Thoracic aorta (tissue), 2 donors: ENCODE measurements at places on chromosomes 16 and 17. TPM values are rescaled to one million over a fixed set of nuclear protein-coding genes. Genes with fewer than 3 reads are reported as not detected.
A peak's percentile ranks its signal among the peaks of the same experiment; 100 is the strongest.

DNA sequence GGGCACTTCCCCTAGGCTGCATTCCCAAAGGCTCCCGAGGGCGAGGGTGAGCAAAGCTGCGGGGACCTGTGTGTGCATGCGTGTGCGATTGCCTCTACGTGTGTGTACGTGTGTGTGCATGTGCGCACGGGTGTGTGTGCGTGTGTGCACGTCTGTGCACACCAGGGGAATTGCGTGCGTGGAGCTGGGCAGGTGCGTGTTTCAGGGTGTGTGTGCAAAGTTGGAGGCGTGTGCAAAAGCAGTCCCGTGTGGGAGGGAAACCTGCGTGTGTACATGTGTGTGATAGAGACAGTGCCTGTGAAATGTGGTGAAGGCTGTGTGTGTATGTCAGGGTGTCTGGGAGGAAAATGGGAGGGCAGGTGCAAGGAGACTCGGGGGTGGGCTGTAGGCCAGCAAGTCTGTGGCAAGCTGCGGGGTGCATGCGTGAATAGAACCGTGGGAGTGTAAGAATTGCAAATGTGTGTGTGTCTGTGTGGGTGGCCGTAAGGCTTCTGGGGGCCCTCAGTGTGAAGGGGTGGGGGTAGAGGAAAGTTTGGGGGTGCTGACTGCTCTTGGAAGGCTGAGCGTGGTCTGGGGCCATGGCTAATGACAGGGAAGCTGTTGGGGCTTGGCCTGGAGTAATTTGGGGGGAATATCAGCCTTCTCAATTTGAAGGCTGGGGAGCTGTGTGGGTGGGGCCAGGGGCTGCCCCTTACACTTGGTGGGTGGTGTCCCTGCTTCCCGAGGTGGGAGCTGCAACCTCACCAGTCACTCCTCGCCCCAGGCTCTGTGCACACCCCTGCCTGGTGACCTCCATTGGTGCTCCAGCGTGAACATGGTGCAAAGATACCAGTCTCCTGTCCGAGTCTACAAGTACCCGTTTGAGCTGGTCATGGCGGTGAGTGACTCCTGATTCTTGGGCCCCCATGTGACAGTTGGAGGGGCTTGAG lies 644 bp downstream of the SEC14L5 start:
- no peak for DNase-seq

GRCh38 chr17:36592316-36592715 lies 637 bp downstream of the DHRS11 start:
- no peak for DNase-seq

- DNase-seq = no peak
Measured at GRCh38 chr16:71965223-71965622, 35.0 kb downstream of the PKD1L3 start.

DNA sequence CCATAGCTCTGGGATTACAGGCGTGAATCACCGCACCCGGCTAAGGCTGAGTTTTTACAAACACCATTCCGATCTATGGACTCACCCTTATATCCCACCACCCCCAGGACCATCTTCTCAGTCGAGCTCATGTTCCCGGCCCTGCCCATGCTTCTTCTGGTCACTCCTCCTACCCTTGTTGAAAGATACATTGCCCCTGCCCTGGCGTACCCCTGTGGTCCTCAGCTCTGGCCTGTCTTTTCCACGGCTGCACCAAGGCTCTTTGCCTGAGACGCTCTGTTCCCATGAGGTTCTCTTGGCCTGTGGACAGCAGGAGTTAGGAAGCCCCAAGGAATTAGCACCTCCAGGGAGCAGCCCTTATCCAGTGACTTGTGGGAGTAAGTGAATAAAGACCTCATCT lies 379.4 kb upstream of the TNRC6C start:
- DNase-seq = no peak

DNA sequence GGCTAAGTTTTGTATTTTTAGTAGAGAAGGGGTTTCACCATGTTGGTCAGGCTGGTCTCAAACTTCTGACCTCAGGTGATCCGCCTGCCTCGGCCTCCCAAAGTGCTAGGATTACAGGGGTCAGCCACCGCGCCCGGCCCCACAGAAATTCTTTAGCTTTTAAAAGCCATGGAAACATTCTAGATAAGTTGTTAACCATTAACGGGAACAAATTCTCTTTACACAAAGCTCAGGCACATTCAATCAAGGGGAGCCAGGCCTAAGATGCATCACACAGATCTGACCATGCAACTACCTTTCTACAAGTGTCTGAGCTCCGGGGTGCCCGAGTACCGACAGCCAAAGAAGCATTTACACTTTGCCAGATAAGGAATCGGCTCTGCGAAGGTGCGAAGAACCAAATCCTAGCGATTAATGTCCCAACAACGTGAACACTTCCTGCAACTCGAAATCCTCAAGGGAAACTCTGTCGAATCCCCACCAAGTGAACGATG lies 1.0 kb downstream of the EMC8 start:
- DNase-seq = no peak

DNA sequence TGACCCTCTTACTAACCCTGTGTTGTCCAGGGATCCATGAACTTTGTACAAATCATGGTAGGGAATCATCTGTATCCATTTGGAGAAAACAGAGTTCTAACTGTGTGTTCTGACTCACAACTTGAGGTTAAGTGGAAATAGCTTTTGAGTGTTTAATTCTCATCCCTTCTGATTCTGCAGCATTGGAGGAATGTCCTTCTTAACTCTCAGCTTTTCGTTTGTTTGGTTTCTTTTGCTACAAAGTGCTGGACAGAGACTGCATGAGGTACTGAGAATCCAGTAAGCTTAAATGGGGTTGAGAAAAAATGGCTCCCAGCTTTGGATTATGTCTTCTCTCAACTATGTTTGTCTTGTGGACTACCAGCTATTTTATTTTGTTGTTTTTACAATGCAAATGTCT lies 352.1 kb upstream of the KIF2B start:
- DNase-seq = no peak

DNA sequence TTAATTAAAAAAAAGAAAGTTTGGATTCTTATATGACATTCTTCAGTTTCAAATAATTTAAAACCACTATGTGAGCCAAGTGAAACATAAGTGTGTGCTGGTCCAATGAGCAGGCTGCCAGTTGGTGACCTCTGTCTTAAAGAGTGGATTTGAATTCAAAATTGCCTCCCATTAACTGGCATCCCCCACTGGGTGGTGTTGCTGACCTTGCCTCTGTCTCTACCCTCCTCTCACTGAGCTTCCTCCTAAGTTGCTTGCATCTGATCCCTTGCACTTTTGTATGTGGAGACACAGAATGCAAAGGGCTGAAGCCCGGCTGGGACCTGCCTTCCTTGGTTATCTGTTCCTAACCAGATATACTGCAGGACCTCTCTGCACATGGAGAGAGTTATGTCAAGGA lies 160.6 kb downstream of the CYLD start:
- no peak for DNase-seq

DNA sequence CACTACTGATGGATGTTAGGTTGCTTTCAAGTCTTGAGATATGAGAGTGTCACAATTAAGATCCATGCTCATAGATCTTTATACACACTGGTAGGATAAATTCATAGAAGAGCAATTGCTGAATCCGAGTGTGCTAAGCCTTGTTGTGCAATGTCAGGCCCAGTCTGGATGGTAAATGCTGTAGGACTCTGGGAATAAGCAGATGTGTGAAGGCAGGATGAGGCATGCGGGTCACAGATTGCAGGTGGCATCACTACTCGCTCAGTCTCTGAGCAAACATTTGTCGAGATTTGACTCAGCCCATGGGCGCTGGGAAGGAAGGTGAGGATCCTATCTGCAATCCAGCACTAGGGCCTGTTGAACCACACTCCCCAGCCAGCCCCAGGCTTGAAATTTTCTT lies 40.7 kb downstream of the TMEM186 start:
- no peak for DNase-seq

- no peak for DNase-seq
Measured at GRCh38 chr17:1055751-1056645, 59.1 kb downstream of the TIMM22 start.

DNA sequence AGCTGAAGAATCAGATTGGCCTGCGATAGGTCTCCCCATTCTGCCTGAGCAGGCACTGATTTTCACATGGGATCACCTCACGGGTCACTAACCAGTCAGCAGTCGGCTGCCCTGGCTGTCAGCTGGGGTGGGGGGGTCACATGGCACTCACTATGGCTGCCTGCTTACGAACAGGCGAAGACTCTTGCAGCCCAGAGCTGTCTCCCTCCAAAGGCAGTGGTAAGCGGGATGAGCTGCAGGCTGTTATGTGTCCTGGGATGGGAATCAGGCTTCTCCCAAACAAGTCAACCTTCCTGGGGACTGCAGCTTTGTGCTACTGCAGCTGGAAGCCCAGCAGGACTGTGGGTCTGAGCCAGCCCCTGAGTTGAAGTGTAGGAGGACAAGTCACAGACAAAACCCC lies 29.0 kb upstream of the ADORA2B start:
- DNase-seq = no peak

STRADA gene
- 62.2 TPM for total RNA-seq

GRCh38 chr16:71410146-71410545 lies 31.7 kb downstream of the TLE7 start:
- no peak for DNase-seq

- DNase-seq = no peak
Measured at GRCh38 chr17:58327363-58328194, 1.0 kb downstream of the TSPOAP1 start.

CRHR1 gene
- total RNA-seq = not detected

DNA sequence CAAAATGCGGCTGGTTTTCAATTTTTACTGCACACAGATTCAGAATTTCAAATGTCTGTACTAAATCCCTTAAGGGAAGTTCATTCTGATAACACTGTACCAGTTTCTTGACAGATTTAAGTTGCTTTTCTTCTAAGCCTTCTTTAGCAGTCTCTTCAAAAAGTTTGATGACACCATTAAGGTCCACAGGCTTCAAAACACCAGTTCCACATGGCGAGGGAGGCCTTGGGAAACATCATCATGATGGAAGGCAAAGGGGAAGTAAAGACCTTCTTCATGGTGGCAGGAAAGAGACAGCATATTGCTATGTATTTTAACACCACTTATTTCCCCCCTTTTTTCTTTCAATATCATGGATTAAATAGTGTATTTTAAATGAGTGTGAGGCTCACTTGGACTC lies 24.5 kb downstream of the NLRC5 start:
- DNase-seq = no peak

SCARF1 gene
- total RNA-seq = 17.6 TPM

DNA sequence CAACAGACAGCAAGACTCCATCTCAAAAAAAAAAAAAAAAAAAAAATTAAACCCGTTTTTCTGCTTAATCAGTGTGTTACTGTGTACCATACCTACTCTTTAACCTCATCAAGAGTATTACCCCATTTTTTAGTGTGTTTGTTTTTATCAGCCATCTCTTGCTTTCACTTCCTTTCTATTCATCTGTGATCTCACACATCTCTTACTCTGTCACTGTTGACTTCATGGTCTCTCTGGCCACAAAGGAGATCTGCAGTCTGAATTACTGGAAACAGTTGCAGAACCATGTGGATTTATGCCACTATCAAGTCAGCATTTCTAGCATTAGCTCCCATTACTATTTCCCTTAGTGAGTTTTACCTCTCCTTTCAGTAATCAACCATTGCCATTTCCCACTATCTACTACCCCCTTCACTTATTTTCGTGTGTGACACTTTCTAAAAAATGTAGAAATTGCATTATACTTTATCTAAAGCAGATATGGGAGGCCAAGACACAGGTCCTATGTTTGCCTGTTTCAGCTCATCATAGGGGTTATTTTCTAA lies 20.1 kb downstream of the NDEL1 start:
- no peak for DNase-seq

- no peak for DNase-seq
Measured at GRCh38 chr16:12211870-12212690, 235.5 kb downstream of the SNX29 start.

DNA sequence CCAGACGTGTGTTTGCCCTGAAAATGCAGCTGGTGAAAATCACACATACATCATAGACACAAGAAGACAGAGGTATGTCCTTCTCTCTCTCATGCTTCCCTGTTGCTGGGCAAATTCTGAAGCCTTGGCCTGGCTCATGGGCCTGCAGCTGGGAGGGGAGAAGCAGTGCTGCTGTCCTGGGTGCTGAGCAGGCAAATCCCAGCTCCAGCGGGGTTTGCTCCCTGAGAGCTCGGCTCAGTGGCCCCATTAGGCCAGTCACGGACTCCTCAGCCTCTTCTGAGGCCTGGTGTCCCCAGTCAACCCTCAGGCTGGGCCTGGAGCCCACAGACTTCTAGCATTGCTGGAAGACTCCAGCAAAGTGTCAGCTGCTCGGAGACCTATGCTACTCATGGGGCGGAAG lies 11.7 kb downstream of the RHBDL3 start:
- DNase-seq = no peak

GRCh38 chr17:45747911-45748310 lies 36.2 kb upstream of the CRHR1 start:
- no peak for DNase-seq

NPIPB12 gene
- total RNA-seq = 162 TPM

GRCh38 chr17:43400943-43401717 lies 2.3 kb downstream of the ARL4D start:
- peak; percentile 35 for DNase-seq

DNA sequence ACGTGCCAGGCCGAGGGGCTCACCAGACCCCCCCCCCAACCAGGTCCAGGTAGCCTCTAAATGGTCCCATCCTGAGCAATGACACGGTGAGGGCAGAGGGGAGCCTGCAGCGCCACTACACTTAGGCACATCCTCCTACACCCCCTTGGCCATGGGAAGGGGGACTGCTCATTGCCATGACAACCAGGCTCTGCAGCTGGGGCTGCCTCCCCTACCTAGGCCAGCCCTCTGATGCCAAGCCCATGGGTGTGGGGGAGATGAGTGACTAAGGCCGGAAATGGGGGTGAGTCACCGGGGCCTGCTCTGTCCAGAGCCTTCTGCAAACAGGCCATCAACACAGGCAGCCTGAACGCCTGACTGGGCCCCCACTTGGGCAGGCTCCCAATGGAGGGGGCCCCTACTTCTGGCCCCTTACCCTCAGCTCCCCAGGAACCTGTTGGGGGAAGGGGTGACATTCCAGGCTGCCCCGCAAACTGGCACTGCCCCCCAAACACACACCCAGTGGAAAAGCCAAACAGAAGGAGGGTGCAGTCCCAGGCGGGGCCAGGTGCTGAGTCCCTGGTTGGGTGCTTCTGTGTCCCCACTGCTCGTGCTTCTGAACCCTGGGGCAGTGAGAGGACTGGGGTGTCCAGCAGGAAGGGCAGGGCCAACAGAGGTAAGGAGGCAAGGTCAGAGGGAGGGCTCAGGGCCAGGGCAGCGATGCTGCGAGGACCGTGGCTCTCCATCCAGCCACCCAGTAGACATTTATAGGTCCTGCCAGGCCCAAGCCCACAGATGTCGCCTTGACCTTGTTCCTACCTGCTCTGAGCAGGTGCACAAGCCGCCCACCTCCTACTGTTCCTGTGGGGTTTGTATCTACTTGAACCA lies 8.2 kb downstream of the PLCD3 start:
- DNase-seq = peak; percentile 69

- DNase-seq = no peak
Measured at GRCh38 chr17:36945140-36945539, 3.6 kb upstream of the AATF start.

KRTAP1-1 gene
- not detected for total RNA-seq

SOX15 gene
- total RNA-seq = 2.8 TPM
